ENCODE measurements at places on chromosomes 6 and 20.

DNA sequence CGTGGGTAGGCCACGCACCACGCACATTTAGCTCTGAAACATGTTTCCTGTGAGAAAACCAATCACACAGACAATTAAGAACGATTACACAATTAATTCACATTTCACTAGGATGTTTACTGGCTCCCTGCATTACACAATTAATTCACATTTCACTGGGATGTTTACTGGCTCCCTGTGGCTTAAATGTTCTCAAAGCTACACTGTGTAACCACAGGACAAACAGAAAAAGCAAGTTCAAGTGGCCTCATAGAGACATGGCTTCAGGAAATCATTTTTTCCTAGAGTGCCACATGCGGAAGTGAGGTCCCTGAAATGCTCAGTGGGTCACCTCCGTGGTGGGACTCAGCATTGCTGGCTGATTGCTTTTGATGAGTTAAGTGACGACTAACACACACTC, 61.7 kb upstream of the XRN2 start:
- no peak for DNase-seq

- no peak for DNase-seq
Observed at GRCh38 chr6:90097356-90097755, 199.3 kb downstream of the BACH2 start.

GRCh38 chr20:19141998-19142397, 70.4 kb upstream of the SLC24A3 start:
- no peak for DNase-seq

- DNase-seq, result no peak
Observed at GRCh38 chr6:39493174-39493573, 170.7 kb upstream of the KCNK16 start.

DNA sequence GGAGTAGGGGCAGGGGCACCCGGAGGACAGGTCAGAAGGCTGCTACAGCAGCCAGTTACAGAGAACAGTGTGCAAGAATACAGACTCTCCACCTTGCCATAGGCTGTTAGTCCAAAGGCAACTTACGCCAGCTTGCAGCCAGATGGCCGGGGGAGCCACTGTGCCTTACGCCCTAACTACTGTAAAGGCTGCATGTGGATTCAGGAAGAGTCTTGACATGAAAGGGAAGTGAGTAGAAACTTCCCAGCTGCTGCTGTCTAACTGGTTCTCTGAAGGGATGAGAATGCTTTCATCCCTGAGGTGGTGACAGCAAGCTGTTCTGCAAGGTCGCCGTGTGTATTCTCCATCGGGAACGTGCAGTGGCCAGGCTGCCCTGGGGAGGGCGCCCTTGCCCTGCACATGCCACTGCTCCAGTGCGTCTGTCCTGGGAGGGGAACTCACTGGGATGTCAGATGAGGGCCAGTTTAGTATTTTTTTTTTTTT, 46.1 kb downstream of the LYRM4 start:
- DNase-seq, result no peak

DNA sequence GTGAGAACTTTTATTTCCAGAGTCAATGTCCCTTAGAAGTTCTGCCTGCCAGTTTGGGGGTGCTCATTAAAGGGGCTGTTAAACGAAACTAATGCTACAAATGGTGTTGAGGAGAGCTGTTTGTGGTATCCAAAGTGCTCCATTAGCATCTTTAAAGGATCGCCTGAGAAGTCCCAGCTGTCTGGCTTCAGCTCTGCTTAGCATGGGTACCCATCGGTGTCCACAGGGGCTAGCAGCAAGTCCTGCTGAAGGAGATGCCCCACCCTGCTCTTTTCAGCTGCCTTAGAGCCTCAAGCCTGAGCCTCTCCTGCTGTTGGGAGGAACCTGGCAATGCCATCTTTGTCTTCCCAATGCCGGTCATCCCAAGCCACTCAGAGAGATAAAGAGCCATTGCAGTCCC, 111.1 kb downstream of the FOXO3 start:
- no peak for DNase-seq

GRCh38 chr6:34506718-34507117, 40.8 kb downstream of the PACSIN1 start:
- no peak for DNase-seq

DNA sequence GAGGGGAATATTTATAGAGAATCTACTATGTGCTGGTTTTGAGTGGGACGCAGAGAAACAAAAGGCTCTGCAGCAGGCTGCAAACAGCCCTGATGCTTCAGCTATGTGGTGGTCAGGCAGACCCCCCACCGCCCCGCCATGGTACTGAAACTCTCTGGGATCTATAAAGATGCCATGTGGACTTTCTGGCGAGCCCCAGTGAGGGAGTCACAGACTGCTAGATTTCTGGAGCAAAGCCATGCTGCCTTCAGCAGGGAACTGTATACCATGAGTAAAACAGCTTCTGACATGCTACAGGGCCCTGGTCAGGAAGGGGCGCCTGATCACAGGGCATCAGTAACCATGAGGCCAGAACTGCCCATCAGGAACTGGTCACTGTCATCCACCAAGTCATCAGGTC, 19.2 kb upstream of the BPIFB1 start:
- no peak for DNase-seq

DNA sequence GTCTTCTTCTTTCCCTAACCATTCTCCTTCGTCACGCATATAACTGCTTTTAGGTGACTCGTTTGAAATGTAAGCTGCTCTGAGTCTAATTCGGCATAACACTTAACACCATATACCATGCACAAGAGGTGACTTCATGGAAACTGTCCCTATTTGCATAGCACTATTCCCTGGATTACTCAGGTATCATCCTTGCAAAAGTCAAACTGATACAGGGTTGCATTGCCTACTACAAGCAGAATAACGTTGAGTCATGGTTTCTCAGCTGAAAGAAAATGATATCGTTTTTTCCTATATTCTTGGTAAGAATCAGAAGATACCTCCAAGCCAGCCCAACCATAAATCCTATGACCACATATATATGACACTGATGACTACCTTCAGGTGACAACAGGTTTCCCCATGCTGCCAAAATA, 227.5 kb downstream of the ATXN1 start:
- DNase-seq, result no peak

- no peak for DNase-seq
Observed at GRCh38 chr6:168158213-168158979, 79.4 kb upstream of the FRMD1 start.

- no peak for DNase-seq
Observed at GRCh38 chr6:148747145-148747470, 278 bp downstream of the UST start.

GRCh38 chr6:166720856-166721255, 93.8 kb upstream of the RPS6KA2 start:
- DNase-seq, result no peak

DNA sequence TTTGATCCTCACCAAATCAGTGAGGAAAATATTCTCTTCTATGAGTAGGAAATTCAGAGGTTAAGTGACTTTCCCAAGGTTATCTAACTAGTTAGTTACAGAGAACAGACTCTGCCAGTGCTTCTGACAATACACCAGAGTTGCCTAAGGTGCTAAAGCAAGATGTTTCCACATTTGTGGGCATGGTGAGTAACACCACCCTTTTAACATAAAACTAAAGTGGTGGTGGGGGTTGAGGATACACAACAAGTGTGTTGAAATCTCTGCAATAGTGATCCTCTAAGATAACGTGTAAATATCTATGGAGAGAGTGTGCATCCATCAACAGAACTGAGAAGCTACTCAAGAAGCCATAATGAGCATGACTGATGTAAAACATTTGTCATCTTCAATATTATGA, 11.7 kb downstream of the VNN2 start:
- DNase-seq, result no peak

- DNase-seq, result no peak
Observed at GRCh38 chr6:33143113-33143770, 49.0 kb downstream of the COL11A2 start.

DNA sequence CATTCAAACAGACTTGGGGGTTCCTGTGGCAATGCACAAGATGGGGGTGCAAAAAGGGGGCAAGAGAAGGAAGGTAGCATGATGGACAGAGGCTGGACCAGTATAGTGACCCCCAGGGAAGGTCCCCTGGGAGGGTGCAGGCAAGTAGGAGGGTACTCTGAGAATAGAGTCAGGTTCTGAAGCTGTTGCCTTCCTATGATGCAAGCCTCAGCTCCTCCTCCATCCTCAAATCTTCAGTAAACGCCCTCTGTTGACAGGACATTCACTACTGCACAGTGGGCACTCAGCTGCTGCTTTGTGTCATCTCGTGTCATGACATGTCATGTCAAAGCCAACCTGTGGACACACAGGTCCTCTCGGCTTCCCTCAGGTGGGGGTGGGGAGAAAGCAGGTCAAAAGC, 5.8 kb upstream of the SDCBP2 start:
- DNase-seq, result no peak

- DNase-seq, result no peak
Observed at GRCh38 chr6:69865126-69865525, 1.2 kb upstream of the COL19A1 start.

GRCh38 chr20:48175261-48175660, 390.0 kb upstream of the SULF2 start:
- DNase-seq, result no peak

DNA sequence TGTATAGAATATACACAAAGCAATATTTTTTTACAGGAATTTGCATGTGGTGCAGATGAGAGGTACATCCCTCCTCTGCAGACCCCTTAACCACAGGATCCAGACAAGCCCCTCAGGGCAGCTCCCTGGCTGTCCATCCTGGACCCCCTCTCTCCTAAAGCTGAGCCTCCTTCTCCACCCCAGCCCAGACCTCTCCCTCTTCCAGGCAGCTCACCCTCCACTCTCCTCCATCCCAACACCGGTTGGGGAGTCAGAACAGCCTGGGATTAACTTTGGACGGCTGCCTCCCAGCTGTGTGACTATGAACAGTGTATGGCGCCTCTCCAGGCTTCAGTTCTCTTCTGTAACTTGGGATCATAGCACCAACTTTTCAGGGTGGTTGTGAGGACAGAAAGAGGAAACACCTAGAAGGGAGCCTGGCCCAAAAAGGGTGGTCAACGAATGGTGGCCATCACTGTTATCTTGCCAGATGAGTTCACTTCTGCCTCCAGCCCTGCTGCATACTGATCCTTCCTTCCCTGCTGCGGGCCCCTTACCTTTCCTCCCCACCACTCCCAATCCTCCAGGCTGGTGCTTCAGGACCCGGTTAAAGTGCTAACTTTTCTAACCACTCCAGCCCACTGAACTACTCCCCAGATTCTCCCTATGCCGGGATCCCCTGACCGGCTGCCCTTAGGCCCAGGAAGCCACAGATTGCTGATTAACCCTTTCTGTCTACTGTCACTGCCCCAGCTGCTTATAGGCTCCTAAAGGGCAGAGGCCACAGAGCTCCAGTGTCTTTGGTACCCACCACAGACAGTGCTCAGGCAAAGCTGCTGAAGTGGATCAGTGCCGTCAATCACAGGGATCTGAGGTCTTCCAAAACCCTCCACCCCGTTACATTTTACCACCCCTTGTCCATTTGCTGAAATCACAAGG, 55.9 kb downstream of the GPR6 start:
- DNase-seq, result no peak

DNA sequence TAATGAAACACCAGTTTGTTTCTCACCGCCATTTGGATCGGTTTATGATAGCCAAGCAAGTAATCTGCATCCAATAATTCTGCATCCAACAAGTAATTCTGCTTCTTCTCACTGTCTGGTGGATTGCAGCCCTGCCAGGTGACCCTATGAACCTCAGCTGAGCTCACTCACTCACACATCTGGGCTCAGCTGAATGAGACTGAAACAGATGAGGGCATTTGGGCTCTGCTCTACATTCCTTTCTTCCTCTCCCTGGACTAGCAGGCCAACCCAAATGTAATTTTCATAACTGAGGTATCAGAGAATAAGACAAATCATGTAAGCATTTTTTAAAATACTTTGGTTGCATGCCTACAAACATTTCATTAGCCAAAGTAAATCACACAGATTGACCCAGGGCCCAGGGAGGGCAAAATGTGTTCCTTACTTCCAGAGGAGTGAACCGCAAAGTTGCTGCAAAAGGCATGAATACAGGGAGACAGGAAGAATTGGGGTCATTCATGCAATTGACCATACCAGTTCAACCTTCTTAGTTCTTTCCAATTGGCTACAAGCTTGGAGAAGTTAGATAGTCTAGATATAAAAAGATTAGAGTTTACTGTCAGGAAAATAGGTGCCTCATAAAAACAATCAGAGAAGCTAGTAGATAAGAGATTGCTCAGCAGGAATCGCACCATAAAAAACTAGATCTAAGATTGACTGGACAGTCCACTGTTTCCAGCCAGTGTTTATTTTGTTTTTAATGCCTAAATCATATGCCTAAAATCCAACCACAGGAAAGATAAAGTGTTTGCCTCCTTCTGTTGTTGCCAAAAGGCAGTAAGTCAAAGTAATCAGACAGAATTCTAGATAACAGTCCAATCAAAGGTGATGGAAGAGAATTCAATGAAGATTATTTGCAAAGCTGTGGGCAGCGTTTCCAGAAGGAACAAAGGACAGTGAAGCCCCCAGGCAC, 43.7 kb downstream of the CBLN4 start:
- no peak for DNase-seq

DNA sequence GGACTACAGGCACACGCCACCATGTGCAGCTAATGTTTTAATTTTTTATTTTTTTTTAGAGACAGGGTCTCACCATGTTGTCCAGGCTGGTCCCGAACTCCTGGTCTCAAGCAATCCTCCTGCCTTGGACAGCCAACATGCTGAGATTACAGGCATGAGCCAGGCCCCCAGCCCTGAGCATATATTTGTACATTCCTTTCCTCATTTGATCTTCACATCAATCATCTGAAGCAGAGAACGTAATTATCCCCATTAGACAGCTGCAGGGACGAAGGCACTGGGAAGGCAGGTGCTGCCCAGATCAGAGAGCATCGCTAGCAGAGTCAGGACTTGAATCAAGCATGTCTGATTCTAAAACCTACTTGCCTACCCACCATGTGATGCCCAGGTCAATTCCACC, 41.0 kb upstream of the SIRPA start:
- no peak for DNase-seq

- DNase-seq, result no peak
Observed at GRCh38 chr20:62795023-62795761, 1.1 kb upstream of the MRGBP start.

GRCh38 chr6:89357390-89357789, 4.9 kb upstream of the UBE2J1 start:
- DNase-seq, result peak; percentile 87

DNA sequence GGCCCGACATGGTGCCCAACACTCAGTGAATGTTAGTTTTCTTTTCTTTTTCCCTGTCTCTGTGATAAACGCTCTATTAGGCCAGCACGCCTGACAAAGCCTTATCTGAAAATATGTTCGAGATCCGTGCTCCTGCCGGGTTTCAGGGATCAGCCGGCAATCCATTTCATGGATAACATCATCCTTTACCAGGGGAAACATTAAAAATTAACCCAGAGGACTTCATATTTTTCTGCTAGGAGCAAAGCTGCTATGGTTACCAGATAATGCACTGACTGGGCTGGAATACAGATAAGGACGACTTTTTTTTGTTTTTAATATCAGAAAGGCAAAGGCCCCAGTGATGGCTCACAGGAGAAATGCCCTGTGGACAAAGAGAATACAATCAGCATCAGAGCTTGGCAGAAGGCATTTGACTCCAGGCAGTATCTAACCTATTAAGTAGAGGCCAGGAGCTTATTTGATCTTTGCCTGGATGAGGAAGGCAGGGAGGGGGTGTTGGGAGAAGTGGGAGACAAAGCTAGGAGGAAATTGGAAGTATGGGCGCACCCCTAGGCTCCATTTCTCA, 482.0 kb upstream of the CHD6 start:
- DNase-seq, result no peak
